Neural crest cell (in vitro differentiated cells): ENCODE measurements at places on chromosomes 1 and 21.

- DNase-seq, result no peak
Measured at GRCh38 chr1:95407131-95407885, 173.3 kb downstream of the RWDD3 start.

DNA sequence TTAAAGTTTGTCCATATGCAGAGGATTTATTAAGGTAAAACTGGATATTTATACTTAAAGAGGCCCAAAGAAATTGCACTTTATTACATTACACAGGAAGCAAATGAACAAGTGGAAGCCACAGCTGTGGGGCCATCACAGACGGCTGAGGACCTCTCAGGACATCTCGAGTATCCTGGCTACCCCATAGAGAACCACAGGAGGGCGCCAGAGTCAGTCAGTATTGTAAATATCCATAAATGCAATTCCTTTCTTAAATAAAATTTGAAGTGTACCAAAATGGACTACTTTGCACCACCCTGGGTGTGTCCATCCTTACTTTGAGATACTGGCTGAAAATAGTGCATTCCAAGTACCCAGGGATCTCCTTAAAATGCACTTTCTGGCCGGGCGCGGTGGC lies 257.2 kb downstream of the MRPL39 start:
- DNase-seq, result no peak

DNA sequence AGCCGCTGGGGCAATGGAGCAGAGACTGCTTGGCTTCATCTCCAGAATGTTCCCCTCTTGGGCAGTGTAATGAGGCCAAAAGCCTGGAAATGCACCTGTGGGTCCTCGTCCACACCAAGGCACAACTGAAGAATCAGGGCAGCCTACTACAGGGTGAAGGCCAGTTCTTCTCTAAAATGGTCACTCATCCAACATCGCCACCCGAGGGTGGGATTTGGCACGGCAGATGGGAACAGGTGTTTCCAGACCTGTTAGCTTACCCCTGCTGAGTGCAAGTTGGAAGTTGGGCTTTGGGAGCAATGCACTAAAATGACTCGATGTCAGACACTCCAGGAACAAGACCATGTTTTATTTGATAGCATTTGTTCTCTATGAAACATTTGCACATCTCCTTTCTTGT lies 543.7 kb downstream of the NPHP4 start:
- no peak for DNase-seq

DNA sequence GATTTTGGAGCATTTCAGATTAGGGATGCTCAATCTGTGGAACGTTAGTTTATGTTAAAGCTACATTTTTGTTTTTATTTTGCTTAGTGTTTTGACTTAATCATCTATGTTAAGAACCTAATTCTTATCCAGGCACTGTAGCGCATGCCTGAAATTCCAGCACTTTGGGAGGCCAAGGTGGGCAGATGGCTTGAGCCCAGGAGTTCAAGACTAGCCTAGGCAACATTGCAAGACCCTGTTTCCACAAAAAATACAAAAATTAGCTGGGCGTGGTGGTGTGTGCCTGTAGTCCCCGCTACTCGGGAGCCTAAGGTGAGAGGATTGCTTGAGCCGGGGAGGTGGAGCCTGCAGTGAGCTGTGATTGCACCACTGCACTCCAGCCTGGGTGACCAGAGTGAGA lies 23.4 kb downstream of the FNBP1L start:
- no peak for DNase-seq

DNA sequence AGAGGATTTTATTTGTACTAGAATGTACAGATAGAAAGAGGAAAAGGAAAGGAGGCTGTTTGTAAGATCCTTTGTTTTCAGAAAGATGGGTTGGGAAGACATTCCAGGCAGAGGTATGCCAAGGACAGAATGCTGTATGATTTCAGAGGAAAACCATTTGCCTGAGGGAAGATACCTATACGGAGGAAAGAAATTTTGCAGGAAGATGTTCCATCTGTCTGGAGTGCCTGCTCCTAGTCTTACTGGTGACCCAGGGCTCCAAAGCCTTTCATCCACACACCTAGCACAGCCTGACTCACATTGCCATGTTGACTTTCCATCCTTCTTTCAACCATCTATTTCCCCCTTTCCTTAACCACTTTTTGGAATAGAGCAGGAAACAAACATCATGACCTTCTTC lies 18.2 kb downstream of the SAMD13 start:
- DNase-seq, result no peak

- DNase-seq, result no peak
Measured at GRCh38 chr1:88216441-88216840, 467.6 kb upstream of the PKN2 start.

- DNase-seq, result no peak
Measured at GRCh38 chr21:41769111-41769510, 2.3 kb upstream of the RIPK4 start.

GRCh38 chr1:30962609-30963508 lies 54.3 kb upstream of the SDC3 start:
- no peak for DNase-seq

GRCh38 chr1:53295726-53296116 lies 32.1 kb downstream of the LRP8 start:
- DNase-seq, result no peak

DNA sequence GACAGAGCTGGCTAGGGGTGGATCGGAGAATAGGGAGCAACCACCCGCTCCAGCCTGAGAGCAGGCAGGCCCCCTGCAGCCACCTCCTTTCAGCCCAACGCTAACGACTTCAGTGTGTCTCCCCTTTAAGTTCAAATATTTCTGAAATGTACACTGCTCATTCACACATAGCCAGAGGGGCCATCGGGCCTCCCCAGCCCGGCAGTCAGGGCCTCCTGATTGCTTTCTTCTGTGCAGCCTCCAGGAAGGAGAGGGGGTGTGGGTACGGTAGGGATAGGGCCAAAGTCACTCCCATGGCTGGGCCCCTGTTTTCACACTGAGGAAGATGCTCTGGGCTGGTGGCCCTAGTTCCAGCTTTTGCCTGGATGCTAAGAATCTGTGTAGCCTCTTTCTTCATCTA lies 64.8 kb downstream of the EPHB2 start:
- no peak for DNase-seq

GRCh38 chr1:28577052-28577678 lies 14.9 kb upstream of the RAB42 start:
- no peak for DNase-seq

GRCh38 chr1:204313675-204314074 lies 46.1 kb downstream of the PLEKHA6 start:
- no peak for DNase-seq

DNA sequence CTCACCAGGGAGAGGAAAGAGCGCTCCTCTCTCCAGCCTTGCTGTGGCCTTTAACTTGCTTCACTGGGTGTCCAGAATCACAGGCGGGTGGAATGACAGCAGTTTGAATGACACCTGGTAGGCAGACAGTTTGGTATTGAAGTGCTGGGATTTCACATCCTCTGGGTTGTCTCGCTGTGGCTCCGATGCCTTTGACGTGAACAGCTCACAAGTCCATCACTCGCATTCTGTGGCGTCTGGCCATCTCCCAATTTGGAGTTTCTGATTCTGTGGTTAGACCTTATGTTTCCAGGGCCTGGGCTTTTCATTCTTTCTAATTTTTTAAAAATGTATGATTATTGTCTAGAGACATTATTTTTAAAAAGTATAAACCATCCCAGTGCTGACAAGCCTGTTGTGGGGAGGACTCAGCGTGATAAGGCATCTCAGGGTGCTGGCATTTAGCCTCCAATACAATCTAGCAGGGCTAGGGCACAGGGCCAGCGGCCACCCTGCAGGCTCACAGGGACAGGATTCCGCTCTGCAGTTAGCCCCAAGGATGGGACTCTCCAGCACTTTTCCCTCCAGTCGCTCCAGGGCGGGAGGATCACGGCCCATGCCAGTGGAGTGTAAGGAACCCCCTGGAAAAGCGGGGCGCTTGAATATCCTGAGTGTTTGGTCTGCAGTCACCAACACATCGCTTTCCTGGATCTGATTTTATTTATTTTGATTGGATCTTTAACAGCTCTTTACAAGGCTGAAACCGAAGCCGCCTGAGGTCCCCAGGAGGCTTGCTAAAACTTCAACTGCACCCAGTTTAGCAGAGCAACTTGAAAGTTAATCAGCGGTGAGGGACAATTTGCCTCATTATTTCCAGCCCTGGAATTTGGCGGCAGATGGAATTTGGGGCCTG lies 178.3 kb downstream of the TRABD2B start:
- DNase-seq, result no peak

DNA sequence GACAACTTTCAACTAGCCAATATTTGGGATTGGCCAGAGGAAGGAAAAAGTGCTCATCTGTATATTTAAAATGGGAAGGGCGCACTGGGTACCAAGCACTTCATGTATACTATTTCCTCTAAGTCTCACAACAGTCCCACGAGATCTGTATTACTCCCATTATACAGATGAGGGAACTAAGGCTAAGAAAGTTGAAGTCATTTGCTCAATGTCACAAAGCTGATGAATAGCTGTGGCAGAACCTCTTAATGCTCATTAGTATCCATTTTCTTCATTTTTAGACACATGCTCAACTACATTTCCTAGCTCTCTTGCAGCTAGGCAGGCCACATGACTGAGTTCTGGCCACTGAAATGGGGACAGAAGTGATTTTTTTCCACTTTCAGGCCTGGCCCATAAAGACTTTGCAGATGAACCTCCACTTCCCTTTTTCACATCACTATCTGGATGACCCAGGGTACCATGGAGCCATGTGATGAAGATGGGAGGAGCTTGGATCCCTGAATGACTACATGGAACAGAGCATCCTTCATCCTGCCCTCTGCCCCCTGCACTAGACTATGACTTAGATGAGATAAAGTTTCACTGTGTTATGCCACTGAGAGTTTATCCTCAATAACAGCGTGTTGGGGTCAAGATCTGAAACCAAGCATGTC lies 31.8 kb downstream of the ATF3 start:
- no peak for DNase-seq

DNA sequence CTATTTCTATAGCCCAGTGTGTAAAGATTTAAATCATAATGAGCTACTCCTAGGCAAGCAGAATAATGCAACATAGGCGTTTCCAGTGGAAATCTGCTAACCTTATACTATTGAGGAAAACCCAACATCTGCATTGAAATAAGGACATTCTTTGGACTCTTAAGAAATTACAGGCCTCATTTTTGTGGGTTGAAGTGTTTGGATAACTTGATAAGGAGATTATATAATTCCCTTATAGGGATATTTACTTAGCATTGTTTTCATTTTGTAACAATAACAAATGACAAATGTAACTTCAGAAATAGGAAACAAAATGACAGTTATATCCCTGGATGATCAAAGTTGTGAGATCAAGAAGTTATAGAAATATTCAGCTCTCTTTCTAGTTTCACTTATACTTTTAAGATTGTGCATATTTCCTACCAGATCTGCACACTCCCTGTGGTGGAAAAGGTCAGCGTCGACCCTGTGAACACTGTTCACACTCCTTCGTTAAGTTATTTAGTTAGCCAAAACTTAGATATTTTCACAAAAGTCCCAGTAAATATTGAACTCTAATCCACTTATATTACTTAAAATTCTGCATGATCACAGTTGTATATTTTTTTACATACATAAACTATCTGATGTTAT lies 284.4 kb upstream of the C1orf105 start:
- no peak for DNase-seq

GRCh38 chr1:213083112-213083445 lies 32.0 kb downstream of the RPS6KC1 start:
- no peak for DNase-seq

DNA sequence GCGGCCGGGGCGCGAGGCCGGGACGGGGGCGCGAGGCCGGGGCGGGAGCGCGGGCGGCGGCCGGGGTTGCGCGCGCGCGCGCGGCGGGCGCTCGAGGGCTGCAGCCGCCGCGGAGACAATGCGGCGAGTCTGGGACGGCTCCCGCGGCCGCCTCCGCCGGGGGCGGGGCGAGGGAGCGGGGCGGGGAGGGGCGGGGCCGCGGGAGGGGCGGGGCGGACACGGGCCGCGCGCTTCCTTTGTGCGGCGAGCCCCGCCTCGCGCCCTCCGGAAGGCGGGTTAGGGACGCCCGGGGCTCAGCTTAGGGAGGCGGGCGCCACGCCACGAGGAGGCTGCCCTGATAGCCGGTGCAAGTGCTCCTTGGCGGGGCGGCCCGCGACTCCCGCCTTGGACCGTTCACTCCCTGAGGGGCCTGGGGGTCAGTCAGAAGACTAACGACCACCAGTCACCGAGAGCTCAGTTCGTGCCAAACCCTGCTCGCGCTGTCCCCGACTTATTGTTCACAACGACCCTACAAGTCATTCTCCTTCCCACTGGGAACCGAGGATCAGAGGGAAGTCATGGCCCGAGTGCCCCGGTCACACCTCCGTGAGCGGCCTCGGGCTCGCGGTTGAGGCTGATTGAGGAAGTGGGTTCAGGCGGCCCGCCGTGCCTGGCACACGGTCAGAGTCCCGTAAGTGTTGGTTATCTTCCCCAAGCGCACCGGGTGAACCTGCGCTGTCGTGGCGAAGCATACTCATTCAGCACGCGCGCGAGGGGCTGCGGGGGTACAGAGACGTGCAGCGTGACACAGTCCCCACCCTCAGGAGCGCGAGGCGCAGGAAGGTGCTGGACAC lies 29.1 kb upstream of the A3GALT2 start:
- DNase-seq, result peak; percentile 71

- no peak for DNase-seq
Measured at GRCh38 chr1:119364640-119365039, 3.9 kb upstream of the HAO2 start.

DNA sequence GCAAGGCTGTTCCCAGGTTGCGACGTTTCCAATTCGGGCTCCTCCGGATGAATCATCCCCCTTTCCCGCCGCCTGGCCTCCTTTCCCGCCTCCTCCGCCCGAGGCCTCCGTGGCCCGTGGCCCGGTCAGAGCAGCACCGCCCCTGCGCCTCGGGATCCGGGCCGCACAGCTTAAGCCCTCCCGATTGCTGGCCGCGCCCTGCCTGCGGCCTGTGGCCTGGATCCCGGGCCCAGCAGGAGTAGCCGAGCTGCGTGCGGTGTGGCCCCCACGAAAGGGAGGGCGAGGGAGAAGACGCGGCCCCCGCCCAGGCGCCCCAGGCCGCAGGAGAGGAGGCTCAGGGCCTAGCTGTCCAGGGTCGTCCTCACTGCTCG lies 1.0 kb downstream of the TMEM200B start:
- DNase-seq, result peak; percentile 23

GRCh38 chr1:229781453-229781852 lies 155.4 kb downstream of the URB2 start:
- DNase-seq, result no peak

GRCh38 chr1:22291494-22291893 lies 148.6 kb upstream of the WNT4 start:
- DNase-seq, result no peak

GRCh38 chr1:24643363-24644099 lies 429 bp downstream of the SRRM1 start:
- no peak for DNase-seq

DNA sequence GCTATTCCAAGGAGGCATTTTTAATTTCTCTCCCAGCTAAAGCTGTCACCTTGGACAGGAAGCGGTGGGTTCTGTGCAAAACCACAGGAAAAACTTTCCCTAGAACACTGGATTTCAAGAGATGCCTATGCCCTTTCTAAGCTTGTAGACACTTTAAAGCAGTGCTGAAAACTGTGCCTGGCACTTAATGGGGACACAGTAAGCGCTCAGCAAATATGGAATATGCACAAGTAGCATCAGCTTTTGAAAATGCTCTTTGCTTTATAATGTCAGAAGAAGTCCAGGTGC lies 50.9 kb upstream of the TARBP1 start:
- no peak for DNase-seq

- DNase-seq, result peak; percentile 83
Measured at GRCh38 chr1:204975568-204976235, 67.3 kb upstream of the CNTN2 start.

- DNase-seq, result no peak
Measured at GRCh38 chr1:193663965-193664364, 477.6 kb upstream of the B3GALT2 start.

GRCh38 chr21:42411197-42411869 lies 7.6 kb downstream of the UBASH3A start:
- no peak for DNase-seq
